ENCODE measurements at places on chromosomes 16 and 17.

DNA sequence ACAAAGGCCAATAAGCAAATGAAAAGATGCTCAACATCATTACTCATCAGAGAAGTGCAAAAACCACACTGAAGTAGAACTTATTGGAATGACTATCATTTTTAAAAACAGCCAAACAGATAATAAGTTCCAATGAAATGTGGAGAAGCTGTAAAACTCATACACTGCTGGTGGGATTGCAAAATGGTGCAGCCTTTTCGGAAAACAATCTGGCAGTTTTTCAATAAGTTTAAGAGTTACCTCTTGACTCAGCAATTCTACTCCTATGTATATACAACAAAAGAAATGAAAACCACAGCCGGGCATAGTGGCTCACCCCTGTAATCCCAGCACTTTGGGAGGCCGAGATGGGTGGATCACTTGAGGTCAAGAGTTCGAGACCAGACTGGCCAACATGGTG, 49.3 kb downstream of the AKAP10 start:
- no peak for DNase-seq

- no peak for DNase-seq
These were observed 30.9 kb downstream of the ZNF778 start for GRCh38 chr16:89248196-89248982.

DNA sequence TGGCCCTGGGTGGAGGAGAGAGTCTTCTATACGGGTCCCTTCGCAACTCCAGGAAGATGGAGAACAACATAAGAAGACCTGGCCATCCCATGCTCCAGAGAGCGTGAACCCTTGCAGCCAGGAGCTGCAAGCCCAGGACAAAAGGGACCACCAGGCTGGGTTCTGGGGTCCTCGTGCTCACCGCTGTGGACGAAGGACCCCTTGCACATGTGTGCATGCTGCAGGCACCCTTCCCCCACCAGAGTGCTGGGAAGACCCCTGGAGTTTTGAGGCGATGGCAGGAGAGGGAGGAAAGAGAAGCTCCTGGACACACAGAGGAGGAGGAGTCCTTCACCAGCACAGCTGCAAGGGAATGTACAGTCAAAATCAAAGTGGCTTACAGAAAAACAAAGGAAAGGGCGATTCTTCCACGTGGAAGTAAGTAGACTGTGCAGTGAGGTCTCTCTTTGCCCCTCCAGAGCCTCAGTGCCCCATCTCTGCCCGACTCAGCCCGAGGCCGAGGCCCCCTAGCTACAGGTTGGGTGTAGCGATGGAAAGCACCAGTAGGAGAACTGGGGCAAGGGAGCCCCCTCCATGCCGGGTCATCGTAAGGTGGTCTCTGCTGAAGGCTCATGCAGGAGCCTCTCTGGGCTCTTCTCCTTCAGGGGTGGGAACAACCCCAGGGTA, 51.3 kb downstream of the PIMREG start:
- no peak for DNase-seq

DNA sequence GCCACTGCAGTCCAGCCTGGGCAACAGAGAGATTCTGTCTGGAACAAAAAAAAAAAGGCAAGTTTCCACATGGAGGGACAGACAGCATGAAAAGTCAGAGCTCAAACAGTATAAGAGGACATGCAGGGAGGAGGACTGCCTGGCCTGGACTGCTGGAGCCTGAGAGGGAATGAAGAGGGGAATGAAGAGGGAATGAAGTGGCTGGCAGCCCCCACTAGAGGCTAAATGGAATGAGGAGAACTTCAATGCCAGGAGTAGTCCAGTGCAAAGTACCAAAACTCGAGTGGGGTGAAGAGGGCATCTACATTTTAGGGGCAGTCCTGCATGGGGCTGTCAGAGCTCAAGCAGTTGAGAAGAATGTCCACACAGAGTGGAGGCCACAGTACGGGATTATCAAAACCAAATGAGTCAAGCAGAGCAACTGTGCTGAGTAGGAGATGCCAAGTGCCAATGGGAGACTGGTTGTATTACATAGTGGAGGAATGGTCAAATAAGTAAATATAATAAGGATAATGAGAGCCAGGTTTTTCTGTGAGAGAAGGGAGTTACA, 22.9 kb downstream of the IKZF3 start:
- no peak for DNase-seq

DNA sequence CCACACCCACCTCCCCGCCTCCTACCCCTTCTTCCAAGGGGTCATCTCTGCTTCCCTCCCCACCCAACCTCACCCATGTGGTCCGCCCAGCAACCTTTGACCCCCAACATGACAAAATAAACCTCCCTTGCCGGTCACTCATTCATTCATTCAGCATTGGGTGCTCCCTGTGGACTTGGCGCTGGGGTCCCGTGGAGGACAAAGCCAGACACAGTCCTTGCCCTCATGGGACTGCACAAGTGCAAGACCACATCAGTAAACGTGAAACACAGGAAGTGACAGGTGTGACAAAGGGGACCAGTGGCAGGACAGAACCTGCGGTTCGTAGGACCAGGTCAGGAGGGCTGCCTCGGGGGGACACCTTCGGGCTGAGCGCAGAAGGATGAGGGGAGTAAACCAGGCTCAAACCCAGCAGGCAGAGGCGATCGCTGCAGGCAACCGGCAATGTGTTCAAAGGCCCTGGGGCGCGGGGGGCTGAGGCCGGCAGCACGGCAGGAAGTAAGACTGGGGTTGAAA, 185.4 kb downstream of the SEC14L1 start:
- DNase-seq: no peak

GRCh38 chr17:7987112-7987893, 15.1 kb upstream of the GUCY2D start:
- no peak for DNase-seq

DNA sequence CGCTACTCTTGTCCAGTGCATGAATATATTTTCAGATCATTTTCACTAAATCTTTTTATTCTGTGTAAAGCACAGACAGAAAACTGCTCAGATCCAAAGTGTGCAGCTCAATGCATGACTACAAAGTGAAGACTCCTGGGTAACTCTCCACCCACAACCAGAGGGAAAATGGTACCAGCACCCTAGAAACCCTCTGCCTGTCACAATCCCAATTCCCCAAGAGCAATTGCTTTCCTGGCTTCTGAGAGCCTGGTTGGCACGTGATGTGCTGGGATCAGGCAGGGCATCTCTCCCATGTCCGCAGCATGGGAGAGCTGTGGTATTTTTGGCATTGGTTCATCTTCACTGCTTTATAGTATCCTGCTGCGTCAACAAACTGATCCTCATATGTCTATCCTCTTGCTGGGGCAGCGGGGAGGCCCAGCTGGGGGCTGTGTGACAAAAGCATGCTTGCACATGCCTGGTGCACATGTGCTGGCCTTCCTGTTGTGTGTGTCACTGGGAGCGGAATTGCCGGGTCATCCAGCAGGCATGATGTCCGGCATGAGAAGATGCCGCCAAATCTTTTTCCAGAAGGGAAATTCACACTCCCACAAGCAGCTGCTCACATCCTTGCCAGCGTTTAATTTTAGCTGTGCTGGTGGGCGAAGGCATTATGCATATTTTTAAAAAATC, 278.9 kb upstream of the FOXF1 start:
- DNase-seq: no peak
